ENCODE measurements at places on chromosomes 4 and X. TPM values are rescaled to one million over a fixed set of nuclear protein-coding genes. Genes with fewer than 3 reads are reported as not detected.

APLN gene
- 27.1 TPM for total RNA-seq

- no peaks in the 10 kb centered on the region for H3K36me3 ChIP-seq
- H3K4me3 ChIP-seq = no peak overlapping the region
- H3K27me3 ChIP-seq = no peaks in the 10 kb centered on the region
- DNase-seq = no peak
- H3K27ac ChIP-seq = no peak overlapping the region
These were observed 145.9 kb downstream of the PCDH19 start for GRCh38 chrX:100264200-100264599.

GRCh38 chrX:11640089-11640488, 25.6 kb downstream of the ARHGAP6 start:
- H3K27ac ChIP-seq = no peak overlapping the region
- H3K4me1 ChIP-seq = no peaks in the 10 kb centered on the region
- H3K4me3 ChIP-seq = no peak overlapping the region
- no peaks in the 10 kb centered on the region for H3K27me3 ChIP-seq
- no peaks in the 10 kb centered on the region for H3K36me3 ChIP-seq

- no peaks in the 10 kb centered on the region for H3K36me3 ChIP-seq
- H3K4me1 ChIP-seq = no peaks in the 10 kb centered on the region
- H3K4me3 ChIP-seq = no peak overlapping the region
- no peak for DNase-seq
These were observed 370.0 kb downstream of the GPAT3 start for GRCh38 chr4:83905952-83906351.

GRCh38 chr4:85557016-85557901, 82.3 kb downstream of the ARHGAP24 start:
- H3K36me3 ChIP-seq = no peaks in the 10 kb centered on the region
- no peaks in the 10 kb centered on the region for H3K27me3 ChIP-seq
- H3K27ac ChIP-seq = no peak overlapping the region
- no peaks in the 10 kb centered on the region for H3K4me1 ChIP-seq
- DNase-seq = no peak

- no peak for DNase-seq
- H3K36me3 ChIP-seq = peaks cover 4% of the 10 kb centered on the region
- H3K27me3 ChIP-seq = no peaks in the 10 kb centered on the region
- H3K4me1 ChIP-seq = no peaks in the 10 kb centered on the region
These were observed 29.1 kb downstream of the HAUS3 start for GRCh38 chr4:2212831-2213230.

GPRASP1 gene
- total RNA-seq = 5.8 TPM

GRCh38 chr4:189861101-189861500, 79.6 kb upstream of the FRG1 start:
- no peaks in the 10 kb centered on the region for H3K27me3 ChIP-seq
- no peaks in the 10 kb centered on the region for H3K4me1 ChIP-seq
- DNase-seq = no peak
- no peaks in the 10 kb centered on the region for H3K36me3 ChIP-seq

CTBP1 gene
- 119 TPM for total RNA-seq

DNA sequence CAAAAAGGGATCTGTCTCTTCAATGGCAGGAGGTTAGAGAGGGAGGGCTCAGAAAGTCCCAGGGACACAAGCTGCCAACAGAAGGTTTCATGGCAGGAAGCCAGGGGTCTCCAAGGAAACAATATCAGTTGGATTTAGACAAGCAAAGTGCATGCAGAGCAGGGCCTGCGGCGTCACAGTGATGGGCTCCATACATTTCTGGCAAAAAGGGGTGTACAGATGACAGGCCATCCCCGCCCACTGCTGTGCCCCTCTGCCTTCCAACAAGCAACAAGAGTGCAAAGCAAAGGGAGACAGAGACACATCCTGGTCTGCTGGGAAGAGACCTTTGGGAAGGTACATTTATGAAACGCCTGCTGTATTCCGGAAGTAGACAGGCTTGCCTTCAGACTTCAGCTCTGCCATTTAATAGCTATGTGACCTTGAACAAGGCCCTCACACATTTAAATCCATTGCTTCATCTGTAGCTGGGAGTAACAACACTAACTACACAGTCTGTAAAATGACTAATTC, 121.2 kb downstream of the AFAP1 start:
- peaks cover under 1% of the 10 kb centered on the region for H3K4me1 ChIP-seq
- no peak overlapping the region for H3K27ac ChIP-seq
- DNase-seq = peak; percentile 63

DNA sequence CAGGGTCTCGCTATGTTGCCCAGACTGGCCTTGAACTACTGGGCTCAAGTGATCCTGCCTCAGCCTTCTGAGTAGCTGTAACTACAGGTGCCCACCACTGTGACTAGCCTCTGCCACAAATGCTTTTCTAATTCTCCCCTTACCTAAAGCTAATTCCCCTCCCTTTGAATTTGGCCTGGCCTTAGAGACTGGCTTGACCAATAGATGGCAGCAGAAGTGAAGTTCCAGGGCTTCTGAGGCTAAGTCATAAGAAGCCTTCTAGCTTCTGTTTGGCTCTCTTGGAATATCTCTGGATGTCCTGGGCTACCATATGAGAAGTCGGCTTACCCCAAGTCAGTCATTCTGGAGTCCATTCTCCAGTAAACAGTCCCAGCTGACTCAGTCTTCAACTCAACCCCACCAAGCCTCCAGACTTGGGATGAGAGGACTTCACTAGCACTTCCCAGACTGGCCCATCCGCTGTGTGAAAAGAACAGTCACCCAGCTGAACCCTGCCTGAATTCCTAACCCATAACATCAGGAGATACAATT, 61.0 kb downstream of the HPRT1 start:
- H3K27me3 ChIP-seq = no peaks in the 10 kb centered on the region
- H3K4me3 ChIP-seq = no peak overlapping the region
- no peak for DNase-seq
- H3K36me3 ChIP-seq = no peaks in the 10 kb centered on the region
- no peaks in the 10 kb centered on the region for H3K4me1 ChIP-seq
- no peak overlapping the region for H3K27ac ChIP-seq

EREG gene
- 0.06 TPM for total RNA-seq

All from heart right ventricle (tissue), 16 donors.